ENCODE measurements at places on chromosomes 2 and 18.

- no peak for DNase-seq
Measured at GRCh38 chr2:137547842-137548241, 416.4 kb upstream of the HNMT start.

DNA sequence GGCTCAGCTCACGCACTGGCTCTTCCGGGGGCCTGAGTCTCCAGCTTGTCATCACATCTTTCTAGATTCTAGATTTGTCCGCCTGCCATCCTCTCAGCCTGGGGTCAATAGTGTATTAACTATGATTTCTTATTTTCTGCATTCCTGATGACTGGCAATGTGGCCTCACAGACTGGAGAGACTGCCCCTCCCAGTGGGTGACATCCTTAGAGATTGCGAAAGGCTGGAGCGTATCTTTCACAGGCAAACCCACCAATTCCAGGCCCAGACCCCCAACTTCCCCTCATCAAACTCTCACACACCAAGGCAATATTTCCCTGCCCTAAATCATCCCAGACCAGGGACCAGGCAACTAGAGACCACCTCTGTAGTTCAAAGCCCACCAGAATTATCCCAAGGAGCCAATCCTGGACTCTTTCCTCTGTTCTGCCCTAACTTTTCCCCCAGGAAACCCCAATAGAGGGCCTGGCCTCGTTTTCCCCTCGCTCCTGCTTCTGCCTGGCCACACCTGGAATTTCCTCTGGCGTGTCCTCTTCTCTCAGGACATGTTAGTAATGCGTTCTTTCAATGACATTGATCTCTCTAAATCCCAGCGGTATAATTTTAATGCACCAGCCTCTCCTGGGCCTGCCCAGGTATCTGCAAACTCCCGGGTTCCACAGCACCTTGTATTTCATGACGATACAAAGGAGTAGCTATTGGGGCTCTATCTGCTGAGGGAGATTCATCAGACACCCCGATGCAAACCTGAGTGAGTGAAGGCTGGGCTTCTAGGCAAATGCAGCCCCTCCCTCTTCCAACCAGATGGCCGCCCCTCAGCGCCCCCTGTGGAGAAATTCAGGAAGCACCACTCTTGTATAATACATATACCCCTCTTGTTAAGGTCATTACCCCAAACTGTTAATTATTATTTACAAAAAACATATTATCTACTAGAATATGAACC, 2.4 kb upstream of the KCNF1 start:
- DNase-seq = no peak

DNA sequence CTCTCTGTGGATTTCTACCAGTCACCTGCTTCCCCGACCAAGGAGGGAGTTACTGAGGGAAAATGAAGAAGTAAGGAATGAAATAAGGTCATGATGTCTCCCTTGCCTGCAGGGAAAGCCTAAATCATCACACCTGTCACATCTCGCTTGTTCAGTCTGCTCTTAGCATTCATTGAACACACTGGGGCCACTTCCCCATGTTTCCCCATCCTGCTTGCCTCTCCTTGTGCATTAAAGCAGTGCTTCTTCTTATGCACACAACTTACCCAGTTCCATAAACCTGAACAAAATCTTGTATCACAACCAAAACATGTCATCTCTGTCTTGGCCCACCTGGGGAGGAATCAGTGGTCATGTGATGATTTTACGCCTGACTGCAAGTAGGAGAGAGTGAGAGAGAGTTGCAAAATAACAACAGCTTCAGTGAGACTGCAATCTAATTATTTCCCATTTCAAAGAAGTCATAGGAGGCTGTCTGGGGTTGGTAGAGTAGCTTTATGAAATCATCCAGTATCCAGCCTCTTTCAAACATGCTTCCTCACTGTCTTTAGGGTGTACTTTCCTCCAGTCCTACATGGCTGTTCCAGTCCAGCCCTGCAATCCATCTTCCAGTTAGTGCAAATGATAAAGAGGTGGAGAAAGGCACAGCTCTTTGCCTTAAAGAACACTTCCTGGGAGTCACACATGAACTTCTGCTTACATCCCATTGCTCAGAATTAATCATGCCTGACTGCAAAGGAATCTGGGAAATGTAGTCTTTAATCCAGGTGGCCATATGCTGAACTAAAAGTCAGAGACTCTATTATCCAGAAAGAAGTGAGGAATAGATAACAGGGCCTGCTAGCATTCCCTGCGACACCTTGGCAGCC, 220.1 kb downstream of the HAUS1 start:
- DNase-seq = no peak

- DNase-seq = no peak
Measured at GRCh38 chr18:63069496-63069895, 250.1 kb downstream of the BCL2 start.

GRCh38 chr18:74611765-74612164, 14.1 kb downstream of the ZNF407 start:
- no peak for DNase-seq
